ENCODE measurements at places on chromosomes 6 and 20. TPM values are rescaled to one million over a fixed set of nuclear protein-coding genes. Genes with fewer than 3 reads are reported as not detected.

EDEM2 gene
- 28.1 TPM for total RNA-seq

TMEM244 gene
- total RNA-seq = not detected

BPI gene
- not detected for total RNA-seq

ARMC2 gene
- 1.3 TPM for total RNA-seq

PERP gene
- 38.5 TPM for total RNA-seq

ERMARD gene
- 16.2 TPM for total RNA-seq

CYP24A1 gene
- 0.17 TPM for total RNA-seq

ACTR5 gene
- 7.7 TPM for total RNA-seq

LAMA2 gene
- total RNA-seq = 9.5 TPM

KCNB1 gene
- total RNA-seq = not detected

BPIFB2 gene
- not detected for total RNA-seq

JAG1 gene
- 3.9 TPM for total RNA-seq

MYLK2 gene
- 0.30 TPM for total RNA-seq

ATF6B gene
- total RNA-seq = 25.9 TPM

ANKEF1 gene
- 2.4 TPM for total RNA-seq

NRN1 gene
- not detected for total RNA-seq

LRRC1 gene
- total RNA-seq = 6.4 TPM

SNX9 gene
- total RNA-seq = 29.1 TPM

RCAN2 gene
- 2.0 TPM for total RNA-seq

OPRM1 gene
- total RNA-seq = not detected

CLPSL2 gene
- not detected for total RNA-seq

FLRT3 gene
- 1.5 TPM for total RNA-seq

LSM2 gene
- total RNA-seq = 133 TPM

HTR1B gene
- total RNA-seq = 3.5 TPM

TFAP2C gene
- total RNA-seq = not detected

WFDC2 gene
- not detected for total RNA-seq

SLC13A3 gene
- total RNA-seq = 6.1 TPM

GATA5 gene
- total RNA-seq = not detected

NRSN1 gene
- total RNA-seq = not detected

PPP1R3G gene
- 0.59 TPM for total RNA-seq

ZBP1 gene
- total RNA-seq = not detected

KLHDC3 gene
- total RNA-seq = 84.1 TPM

RAET1E gene
- total RNA-seq = not detected

PAK5 gene
- total RNA-seq = under 0.01 TPM

SLC35B3 gene
- total RNA-seq = 10.9 TPM

FAM83B gene
- total RNA-seq = 0.15 TPM

SPATA25 gene
- 0.15 TPM for total RNA-seq

TSPO2 gene
- total RNA-seq = not detected

Data from bronchus fibroblast of lung (primary cell).